ENCODE measurements at places on chromosomes 11 and 22.

GRCh38 chr22:50329236-50329635 lies 2.4 kb upstream of the DENND6B start:
- no peak for DNase-seq

GRCh38 chr11:8230921-8231847 lies 32.5 kb downstream of the LMO1 start:
- no peak for DNase-seq

DNA sequence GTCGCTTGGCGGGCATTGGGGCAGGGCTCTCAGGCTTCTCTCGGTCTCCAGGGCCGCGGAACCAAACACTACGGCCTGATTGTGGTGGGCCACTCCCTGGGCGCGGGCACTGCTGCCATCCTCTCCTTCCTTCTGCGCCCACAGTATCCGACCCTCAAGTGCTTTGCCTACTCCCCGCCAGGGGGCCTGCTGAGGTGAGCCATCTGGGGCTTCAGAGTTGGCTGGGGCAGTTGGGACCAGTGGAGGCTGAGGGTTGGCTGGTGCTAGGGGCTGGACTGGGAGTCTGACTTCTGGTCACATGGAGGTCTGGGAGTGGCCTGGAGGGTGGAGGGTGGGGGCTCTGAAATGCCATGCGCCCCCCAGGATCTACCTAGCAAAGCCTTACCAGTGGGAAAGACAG lies 15.3 kb upstream of the MYRF start:
- DNase-seq = no peak

DNA sequence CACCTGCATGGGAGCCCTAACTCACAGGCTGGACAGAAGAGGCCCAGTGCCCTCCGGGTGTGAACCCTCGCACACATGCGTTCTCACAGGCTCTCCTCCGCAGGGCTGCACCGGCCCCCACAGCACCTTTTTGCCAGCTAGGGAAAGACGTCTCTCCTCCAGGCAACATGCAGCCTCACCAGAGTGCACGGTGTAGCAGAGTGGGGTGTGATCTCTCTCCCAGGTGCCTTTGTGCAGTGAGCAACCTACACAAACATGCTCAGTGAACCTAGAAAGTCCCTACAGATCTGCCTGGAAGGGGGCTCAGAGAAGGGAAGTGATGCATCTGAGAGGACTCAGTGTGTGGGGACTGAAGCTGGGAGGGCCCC lies 3.7 kb upstream of the CARNS1 start:
- DNase-seq = no peak

DNA sequence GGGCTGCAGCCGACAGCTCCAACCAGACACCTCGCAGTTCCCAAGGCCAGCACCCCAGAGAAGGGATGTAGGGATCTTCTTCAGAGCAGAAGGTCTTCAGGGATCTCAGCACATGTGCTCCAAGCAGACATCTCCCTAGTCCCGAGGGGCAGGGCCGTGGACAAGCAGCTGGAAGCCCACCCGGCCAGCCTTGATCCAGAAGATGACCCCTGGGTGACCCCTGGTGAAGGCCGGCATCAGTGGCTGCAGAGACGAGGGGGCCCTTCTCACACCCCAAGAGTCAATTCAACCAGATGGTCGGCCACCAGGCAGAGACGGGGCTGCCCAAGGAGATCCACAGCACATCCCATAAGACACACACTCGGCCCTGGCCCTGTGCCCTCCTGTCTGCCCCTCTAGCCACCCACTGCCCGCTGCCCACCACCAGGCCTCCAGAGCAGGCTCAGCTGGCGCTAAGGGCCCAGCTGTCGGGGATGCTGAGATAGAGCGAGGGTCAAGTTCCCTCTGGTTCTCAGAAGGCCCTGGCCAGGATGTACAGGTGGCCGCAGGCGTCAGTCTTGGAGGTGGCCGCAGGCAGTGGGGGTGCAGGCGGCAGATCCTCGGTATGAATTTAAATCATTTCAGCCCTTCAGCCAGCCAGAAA lies 168.3 kb downstream of the BRD1 start:
- no peak for DNase-seq

- no peak for DNase-seq
Observed at GRCh38 chr11:114183044-114183511, 113.1 kb upstream of the NNMT start.

GRCh38 chr11:103202048-103202651 lies 92.9 kb downstream of the DYNC2H1 start:
- DNase-seq = no peak

GRCh38 chr11:33172996-33173395 lies 11.7 kb upstream of the CSTF3 start:
- no peak for DNase-seq

DNA sequence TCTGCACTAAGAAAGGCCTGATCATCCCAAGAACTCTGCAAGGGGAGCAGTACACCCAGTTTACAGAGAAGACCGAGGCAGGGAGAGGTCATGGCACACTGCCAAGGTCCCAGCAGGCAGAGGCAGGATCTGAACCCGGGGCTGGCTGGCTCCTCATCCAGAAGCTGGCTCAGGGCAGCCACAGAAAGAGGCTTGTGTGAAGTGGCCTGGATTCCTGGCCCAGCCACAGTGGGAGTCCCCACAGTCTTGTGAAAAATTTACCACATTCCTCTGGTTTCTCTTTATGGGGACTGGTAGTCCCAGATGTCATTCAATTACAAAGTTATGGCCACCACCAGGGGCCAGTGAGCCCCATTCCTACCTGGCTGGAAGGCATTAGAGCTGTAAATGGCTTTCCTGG lies 440.5 kb downstream of the MIAT start:
- no peak for DNase-seq

GRCh38 chr11:84215672-84216071 lies 929.5 kb upstream of the CCDC90B start:
- no peak for DNase-seq

DNA sequence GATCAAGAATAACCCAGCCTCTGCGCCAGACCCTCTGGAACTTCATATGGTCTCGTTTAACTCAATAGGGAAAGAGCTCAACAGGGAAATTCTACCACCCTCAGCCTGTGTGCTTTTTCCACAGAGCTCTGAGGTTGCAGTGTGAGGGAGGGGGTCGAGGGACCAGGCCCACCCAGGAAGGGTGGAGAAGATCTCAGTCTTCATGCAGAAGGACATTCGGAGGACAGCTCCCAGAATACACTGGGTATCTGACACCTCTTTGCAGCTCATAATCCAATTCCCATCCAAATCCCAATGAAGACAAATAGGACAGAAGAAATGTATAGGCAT lies 56.6 kb downstream of the ST14 start:
- DNase-seq = no peak

DNA sequence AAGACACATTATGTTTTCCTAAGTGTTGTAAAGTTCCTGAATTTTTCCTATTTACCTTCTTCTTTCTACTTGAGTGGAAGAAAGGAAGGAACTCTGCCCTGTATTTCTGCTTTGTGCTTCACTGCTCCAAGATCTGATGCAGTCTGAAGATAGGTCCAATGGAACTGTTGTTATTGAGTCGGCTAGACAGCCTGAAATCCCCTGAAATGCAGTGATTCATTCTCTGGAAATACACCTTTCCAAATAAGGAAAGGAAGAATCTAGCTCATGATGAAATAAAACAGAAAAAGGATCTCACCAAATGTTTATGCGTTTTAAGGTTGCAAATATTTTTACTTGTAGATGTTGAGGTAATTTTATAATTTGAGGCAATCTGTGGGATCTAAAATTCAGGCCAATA lies 322.8 kb downstream of the GUCY1A2 start:
- no peak for DNase-seq

- DNase-seq = no peak
Observed at GRCh38 chr11:78370406-78371172, 47.0 kb downstream of the GAB2 start.

GRCh38 chr11:129723761-129724162 lies 91.9 kb upstream of the TMEM45B start:
- no peak for DNase-seq

DNA sequence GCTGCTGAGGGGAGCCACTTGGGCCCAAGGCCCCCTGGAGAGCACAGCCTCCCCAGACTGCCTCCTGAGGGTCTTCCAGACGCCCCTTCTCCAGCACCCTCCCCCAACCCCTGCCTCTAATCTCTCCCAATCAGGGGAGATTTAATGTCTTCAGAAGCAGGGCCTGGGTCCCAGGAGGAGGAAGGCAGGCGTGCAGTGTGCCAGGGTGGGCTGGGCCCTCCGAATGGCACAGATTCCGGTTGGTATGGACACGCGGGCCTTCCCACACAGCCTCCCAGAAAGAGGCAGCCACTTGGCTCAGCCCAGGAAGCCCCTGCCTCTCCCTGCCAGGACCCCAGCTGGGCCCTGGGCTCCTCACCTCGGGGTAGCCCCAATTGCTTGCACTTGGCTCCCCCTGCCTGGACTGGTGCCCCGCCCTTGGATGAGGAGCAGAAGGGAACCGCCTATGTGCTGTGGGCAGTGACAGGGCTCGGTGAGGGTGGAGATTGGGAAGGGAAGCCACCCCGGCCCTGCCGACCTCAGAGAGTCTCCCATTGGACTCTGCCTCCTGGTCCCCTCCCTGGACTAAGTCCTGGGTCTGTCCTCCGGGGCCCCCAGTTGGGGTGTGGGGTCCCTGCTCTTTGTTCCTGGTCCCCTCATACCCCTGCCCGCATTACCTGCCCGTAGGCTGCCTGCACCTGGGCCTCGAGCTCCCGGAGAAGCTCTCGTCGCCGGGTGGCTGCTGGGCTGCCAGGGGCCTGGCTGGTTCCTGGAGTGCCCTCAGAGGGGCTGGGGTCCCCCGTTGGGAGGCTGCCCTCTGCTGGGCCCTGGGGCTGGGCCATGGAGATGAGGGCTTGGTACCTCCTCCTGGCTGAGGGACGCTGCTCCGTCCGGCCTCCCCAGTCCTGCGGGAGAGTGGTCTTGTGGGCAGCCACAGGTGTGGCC lies 572 bp upstream of the CABP2 start:
- DNase-seq = no peak

GRCh38 chr11:111978028-111978771 lies 41.1 kb downstream of the DIXDC1 start:
- no peak for DNase-seq

GRCh38 chr11:19559746-19560145 lies 152.9 kb upstream of the NAV2 start:
- no peak for DNase-seq

- no peak for DNase-seq
Observed at GRCh38 chr11:112589155-112589554, 328.5 kb upstream of the PLET1 start.

DNA sequence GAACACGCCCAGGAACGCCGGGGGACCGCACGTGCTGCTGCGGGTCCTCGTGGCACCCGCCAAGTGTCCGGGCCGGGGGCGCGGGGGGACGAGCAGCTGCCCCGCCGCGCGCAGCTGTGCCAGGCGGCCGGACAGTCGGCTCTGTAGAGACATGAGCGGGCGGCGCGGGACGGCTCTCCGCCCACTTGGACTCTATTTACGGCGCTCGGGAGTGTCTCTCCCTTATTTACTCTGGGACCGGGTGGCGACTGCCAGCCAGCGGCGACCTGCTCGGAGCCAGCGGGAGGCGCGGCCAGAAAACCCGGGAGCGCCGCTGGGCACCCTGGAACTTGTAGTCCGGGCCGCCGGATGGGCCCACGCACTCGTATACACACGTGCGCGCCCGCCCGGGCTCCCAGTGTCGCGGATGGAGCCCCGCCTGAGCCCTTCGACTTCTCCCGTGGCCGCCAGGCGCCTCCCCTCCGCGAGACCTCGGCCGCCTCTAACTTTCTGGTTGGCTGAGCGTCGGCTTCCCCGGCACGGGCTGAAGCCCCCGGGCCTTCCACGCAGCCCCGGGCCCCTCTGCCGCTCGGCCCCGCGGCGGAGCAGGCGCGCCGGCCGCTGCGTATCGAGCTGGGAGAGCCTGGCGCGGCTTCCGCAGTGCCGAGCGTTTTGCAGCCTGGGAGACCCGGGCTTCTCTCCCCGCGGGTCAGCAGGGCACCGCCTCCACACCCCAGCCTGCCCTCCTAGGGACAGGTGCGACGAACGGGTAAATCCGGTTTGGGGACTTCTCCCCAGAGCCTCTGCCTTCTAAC lies at the start of gene MACROD1:
MACROD1 (minus strand) TSS at position 272 of the 794 bp plus-strand sequence; CDS start at position 153, 119 bp downstream.
- DNase-seq = peak; percentile 93

DNA sequence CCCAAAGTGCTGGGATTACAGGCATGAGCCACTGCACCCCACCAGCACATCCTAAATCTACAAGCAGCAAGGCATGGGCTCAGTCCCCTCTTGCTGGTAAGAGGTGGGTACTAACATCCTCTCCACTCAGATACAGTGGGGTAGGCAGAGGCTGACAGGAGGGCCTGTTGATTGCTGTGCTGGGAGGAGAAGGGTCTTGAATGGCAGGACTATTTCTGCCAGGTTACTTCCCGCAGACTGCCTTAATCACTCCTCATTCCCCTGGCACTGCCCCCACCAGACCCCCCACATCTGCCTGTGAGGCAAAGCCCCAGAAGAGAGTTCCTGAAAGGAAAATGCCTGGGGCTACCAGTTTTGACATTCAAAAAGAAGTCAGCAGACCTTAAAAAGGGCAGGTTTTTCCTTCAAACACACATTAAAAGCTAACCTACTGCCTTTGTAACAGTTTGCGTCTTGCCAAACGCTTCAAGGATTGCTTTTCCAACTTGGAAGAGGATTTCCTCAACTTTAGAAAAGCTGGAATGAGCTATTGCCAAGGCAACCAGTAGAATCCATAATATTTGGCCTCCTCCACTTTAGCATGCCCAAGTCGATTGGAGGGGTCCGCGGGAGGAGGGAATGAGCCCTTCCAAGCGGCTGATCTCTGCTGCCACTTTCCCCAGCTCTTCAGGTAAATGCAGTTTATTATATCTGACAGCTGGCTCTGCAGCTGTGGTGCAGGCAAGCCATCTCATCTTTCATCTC lies 62.0 kb downstream of the FDX1 start:
- DNase-seq = no peak

DNA sequence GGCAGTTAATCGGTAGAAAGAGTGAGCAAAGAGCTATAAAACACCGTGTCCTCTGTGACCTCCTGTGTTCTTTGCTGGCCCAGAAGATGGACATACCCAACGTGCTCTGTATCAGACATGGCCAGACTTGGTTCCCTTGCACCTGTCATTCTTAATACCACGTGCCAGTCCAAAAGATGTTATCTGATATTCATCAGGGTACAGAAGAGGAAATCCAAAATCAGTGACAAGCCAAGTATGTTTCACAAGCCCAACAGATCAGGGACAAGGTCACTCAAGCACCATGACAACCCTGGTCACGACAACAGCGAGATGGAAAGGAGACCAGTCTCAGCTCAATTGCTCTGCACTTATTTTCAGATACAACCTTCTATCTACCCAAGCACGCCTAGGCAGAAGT lies 3.4 kb downstream of the LRP4 start:
- DNase-seq = no peak

DNA sequence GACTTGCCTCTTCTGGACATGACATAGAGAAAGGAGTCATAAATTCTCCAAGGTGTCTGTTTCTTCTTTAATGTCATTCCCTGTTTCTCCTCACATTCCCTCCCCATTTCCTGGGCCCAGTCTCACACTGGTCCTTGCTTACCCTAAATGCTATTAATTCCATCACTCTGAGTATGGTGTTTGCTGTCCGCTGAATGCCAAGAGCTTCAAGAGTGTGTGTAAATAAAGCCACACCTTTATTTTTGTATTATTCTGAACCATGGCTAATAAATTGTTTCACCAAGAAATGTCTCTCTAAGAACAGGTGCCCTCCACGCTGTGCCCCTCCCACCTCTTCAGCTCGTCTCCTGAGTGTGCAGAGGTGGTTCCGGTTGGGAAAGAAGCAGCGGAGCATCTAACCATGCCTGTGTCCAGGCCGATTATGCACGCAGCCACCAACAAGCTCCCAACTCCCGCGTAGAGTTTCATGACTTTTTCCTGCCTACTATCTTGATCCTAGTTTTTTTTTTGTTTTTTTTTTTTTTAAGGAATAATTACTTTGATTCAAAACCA lies 8.6 kb downstream of the TMEM121B start:
- DNase-seq = no peak

Measured in GM20000 (cell line).